ENCODE measurements at places on chromosomes 13 and 19. TPM values are rescaled to one million over a fixed set of nuclear protein-coding genes. Genes with fewer than 3 reads are reported as not detected.

DNA sequence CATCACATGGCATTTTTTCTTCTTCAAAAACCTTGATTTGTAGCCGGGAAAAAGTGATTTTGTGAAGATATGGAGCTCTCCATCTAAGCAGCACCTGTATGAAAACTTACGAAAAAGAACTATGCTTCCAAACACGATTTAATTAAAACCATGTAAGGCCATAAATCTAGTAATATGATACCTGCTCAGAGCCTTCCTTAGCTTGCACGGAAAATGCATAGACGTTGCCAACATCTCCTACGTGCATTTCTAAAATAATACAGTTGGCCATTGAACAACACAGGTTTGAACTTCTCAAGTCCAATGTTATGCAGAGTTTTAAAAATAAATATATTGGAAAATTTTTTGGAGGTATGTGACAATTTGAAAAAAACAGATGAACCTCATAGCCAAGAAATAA is 59.1 kb upstream of the RNF113B start:
- H3K4me3 ChIP-seq = no peak overlapping the region
- H3K4me1 ChIP-seq = no peaks in the 10 kb centered on the region
- no peak overlapping the region for H3K27ac ChIP-seq
- no peaks in the 10 kb centered on the region for H3K27me3 ChIP-seq
- DNase-seq = no peak

DNA sequence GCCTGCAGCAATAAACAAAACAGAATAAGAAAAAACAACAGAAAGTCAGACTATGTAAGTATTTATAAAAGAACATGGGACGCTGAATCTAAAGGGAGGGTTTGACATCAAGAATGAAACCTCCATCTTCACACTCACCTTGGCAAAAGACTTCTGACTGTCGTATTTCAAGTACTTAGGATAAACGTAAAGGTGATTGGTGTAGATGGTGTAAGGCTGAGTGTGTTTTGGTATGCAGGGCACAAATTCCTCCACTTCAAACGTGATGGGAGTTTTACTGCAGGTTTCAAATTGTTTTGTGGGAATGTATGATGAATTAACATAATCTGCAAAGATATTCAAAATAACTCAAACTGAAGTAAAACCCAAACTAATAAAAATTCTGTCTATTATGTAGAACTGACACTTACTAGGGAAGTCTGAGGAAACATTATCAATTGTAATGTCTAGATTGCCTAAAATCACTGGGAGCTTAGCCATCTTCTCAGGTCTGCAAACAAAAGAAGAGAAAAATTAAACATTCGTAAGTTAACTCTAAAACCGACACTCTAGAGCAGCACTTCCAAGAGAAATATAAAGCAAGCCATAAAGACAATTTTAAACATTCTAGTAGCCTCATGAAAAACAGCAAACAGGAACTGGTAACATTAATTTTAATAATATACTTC is 89.5 kb downstream of the DOCK9 start:
- peaks cover 15% of the 10 kb centered on the region for H3K36me3 ChIP-seq
- no peak overlapping the region for H3K27ac ChIP-seq
- H3K4me1 ChIP-seq = peaks cover 22% of the 10 kb centered on the region
- H3K27me3 ChIP-seq = no peaks in the 10 kb centered on the region
- no peak for DNase-seq

GRCh38 chr13:50344717-50345116 is 329.5 kb downstream of the KCNRG start:
- H3K36me3 ChIP-seq = no peaks in the 10 kb centered on the region
- H3K27ac ChIP-seq = no peak overlapping the region
- no peak for DNase-seq
- peaks cover 32% of the 10 kb centered on the region for H3K27me3 ChIP-seq
- peaks cover 5% of the 10 kb centered on the region for H3K4me1 ChIP-seq

DNA sequence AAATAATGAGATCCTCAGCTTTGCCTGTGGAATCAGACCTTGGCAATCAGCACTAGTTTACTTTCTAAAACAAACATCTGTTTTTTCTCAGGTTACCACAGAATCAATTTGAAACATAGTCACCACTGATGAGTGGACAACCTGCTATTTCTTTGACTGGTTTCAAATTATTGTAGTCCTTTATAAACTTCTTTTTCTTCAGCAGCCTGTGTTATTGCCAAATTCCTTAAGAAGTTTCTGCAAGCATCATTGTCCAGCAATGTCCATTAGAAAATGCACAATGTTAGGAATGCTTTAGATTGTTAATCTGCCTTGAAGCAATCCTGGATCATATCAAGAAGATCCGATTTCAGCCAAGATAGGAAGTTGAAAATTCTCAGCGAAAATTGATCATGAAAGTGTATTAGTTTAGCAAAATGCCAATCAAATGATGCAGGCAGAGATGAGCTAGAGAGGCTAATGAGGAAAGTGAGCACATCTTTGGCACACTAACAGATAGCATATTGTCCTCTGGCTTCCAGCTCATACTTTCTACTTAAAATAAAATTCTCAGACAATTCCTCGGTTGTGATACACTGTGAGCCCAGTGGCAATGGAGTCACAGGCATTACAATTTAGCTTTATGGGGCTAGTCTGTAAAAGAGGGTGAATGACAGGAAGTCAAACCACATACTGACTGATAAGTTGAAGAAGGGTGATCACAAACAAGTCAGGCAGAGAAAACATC is 270.6 kb downstream of the SLITRK6 start:
- no peaks in the 10 kb centered on the region for H3K4me1 ChIP-seq
- DNase-seq = no peak
- no peak overlapping the region for H3K27ac ChIP-seq
- H3K27me3 ChIP-seq = no peaks in the 10 kb centered on the region

CHST8 gene
- total RNA-seq = not detected

PRKCSH gene
- total RNA-seq = 253 TPM

ALDH16A1 gene
- total RNA-seq = 21.8 TPM

CCL25 gene
- total RNA-seq = 0.60 TPM

ZNF586 gene
- 20.0 TPM for total RNA-seq

TUBA3C gene
- total RNA-seq = not detected

FUT1 gene
- total RNA-seq = 0.32 TPM

NOSIP gene
- total RNA-seq = 66.0 TPM
